AML-193 (cell line): ENCODE measurements at places on chromosomes 5 and 9.

- DNase-seq: no peak
Measured at GRCh38 chr5:72702881-72703434, 113.5 kb upstream of the TNPO1 start.

GRCh38 chr9:122126331-122127261, 33.0 kb downstream of the NDUFA8 start:
- DNase-seq: no peak

GRCh38 chr5:2169850-2170760, 287.4 kb upstream of the IRX4 start:
- no peak for DNase-seq

GRCh38 chr5:138601444-138601843, 26.2 kb upstream of the HSPA9 start:
- DNase-seq: peak; percentile 18

GRCh38 chr9:90307167-90307833, 335.3 kb downstream of the DIRAS2 start:
- DNase-seq: no peak

GRCh38 chr5:74490814-74491213, 149.7 kb downstream of the ENC1 start:
- no peak for DNase-seq

DNA sequence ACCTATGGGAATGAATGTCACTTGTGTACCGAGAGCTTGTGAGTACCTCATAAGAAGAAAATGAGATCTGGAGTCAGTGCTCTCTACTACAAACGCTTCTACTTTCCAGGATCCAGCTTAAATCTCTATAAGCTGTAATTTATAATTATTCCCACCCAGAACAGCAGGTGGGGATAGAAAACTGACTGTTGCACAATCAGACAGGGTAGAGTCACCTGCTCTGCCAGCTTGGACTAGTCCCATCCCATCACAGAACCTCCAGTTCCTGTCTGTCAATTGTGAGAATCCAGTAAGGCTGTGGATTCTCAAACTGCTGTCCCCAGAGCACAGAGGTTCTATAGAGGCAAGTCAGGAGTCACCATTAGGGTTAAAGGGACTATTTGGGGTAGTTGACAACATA, 2.0 kb downstream of the SPINK7 start:
- DNase-seq: no peak

DNA sequence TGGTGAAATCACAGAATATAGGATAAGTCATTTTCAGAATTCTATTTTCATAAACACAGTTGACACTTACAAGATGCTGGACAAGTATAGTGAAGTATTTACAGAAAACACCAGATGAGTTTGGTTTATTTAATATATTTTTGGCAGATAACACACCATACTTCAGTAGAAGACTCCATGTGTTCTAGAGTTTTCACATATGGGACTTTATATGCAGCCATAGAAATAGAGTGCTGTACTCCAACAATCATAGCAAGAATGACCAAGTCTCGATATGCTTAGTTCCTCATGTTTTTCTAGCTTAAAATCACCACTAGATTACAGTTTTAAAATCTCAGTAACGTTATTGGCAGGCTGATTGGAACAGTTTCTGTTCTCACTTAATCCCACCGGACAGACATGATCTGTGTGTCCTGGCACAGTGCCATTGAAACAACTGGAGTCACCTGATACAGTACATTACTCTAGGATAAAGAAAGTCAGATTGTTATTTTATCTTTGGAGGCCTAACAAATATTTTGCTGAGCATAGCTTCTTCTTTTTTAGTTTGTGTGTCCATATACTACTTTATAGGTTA, 45.8 kb upstream of the ERBIN start:
- DNase-seq: no peak

DNA sequence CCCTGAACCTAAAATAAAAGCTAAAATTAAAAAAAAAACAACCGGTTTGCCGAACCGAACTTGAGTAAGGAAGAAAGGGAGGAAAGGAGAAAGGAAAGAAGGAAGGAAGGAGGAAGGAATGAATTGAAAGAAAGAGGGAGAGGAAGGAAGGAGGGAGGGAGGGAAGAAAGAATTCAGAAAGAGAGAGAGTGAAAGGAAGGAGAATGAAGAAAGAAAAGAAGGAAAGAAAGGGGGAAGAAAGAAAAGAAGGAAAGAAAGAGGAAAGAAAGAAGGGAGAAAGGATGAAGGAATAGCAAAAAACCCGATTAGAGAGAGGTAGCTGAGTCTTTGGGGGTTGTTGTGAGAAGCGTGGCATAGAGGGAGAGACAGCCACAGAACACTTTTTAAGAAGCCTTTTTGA, 121.4 kb downstream of the FGF18 start:
- DNase-seq: no peak

DNA sequence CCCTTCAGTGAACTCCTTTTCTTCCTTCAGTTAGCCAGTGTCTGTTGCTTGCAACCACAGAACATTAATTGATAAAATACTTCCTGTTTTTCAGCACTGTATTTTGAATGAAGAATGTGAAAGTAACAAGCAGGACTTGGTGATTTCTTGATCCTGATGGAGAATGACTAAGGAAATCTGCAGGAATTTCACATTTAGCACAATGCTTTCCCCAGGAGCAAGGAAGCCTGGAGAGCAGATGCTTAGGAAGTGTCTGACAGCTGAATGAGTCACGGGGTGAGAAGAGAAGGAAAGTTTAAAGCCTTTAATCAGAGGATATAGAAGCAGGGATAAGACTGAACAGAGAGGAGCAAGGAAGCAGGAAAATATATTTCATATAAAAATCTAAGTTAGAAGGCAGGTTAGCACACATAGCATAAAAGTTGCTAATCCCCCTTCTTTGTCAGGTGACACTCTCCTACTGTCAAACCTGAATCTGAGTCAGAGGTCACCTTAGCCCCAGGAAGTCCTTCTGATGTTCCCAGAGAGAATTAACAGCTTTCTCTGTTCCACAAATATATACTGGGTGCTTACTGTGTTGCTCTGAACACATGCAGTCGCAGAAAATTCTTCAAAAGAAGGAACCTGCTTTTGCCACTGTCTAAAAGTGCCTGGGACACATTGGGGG, 59.7 kb downstream of the GNA14 start:
- peak; percentile 34 for DNase-seq

DNA sequence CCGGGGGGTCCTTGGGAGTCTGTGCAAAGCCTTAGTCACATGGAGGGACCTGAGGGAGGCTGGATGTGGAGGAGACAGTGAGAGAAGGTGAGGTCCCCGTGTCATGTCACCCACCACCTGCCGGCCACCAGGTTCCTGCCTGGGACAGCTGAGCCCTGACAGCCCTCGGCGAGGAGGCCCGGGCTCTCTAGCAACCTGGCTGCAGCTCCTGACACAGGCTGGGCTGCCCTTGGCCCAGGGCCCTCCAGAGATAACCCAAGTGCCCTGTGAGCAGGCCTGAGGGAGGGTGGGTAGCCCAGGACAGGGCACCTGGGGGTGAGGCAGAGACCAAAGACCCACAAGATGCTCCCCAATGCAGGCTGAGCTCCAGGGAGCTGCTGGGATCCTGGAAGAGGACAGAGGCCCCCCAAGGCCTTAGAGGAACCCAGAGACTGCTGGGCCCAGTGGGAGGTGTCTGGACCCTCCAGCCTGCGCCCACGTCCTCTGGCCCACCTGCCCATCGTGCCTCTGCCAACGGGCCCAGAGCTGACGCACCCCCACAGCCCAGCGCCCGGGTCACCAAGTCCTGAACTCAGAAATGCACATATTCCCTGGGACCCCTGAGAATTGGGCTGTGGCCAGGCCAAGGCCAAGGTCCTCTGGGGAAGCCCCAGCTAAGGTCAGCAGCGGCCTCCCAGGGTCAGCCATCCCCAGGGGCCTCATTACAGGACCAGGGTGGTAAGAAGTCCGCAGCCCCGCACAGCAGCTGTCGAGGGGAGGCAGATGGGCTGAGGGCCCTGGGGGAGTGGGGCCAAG, 8.8 kb upstream of the PTGDS start:
- DNase-seq: no peak

GRCh38 chr5:167177736-167178135, 1113.7 kb upstream of the WWC1 start:
- no peak for DNase-seq

GRCh38 chr5:149776361-149777305, 46.5 kb downstream of the PPARGC1B start:
- no peak for DNase-seq

- DNase-seq: peak; percentile 85
Measured at GRCh38 chr9:78035383-78035993, 3.9 kb upstream of the GNAQ start.

DNA sequence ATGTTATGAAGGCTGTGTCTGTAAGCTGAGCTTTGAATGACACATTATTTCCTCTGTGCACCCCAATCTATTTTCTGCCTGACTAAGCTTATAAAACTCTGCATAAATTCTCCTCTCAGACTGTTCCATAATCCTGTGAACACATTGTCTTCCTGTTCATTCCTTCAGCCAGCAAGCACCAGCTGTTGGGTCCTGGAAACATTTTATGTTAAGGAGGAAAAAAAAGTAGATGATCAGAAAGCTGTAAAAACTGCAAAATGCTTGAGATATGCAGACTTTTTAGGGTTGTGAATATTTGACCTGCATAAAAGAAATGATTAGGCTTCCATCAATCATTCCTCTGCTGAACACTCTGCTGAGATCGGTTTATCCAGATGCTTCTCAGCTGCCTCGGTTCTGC, 1246.0 kb upstream of the DMAC1 start:
- DNase-seq: no peak

GRCh38 chr5:139668064-139668880, 20.1 kb downstream of the CXXC5 start:
- DNase-seq: no peak

DNA sequence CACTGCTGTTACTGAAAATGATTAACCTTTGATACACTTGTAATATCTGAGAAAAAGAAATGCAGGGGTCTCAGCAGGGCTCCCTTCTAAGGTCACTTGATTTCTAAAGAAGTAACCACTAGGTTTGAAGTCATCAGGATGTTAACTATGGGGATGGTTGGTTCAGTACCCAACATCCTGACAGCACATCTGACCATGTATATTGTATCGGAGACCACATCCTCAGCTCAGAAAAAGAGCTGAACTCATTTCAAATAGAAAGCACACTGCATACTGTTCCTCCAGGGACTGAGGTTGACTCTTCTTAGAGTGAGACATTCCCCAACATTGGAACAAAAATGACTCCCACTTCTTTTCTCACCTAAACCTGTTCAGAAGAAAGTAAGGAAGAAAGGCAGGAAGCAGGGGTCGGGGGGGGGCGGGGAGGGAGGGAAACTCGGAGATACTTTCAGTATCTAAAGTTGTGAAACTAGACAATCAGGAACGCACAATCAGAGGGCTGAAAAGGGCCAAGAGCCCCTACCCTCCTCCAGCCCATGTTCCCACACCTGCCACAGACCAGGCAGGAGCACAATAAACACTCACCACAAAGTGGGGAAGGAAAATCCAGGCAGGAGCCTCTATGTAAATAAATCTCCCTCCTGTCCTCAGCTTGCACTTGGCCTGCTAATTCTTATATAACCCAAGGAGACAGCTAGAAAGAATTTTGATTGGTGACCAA, 730 bp upstream of the GZMA start:
- no peak for DNase-seq

- no peak for DNase-seq
Measured at GRCh38 chr9:121989010-121989409, 104.1 kb downstream of the TTLL11 start.

GRCh38 chr5:77397686-77398292, 94.3 kb downstream of the WDR41 start:
- no peak for DNase-seq

DNA sequence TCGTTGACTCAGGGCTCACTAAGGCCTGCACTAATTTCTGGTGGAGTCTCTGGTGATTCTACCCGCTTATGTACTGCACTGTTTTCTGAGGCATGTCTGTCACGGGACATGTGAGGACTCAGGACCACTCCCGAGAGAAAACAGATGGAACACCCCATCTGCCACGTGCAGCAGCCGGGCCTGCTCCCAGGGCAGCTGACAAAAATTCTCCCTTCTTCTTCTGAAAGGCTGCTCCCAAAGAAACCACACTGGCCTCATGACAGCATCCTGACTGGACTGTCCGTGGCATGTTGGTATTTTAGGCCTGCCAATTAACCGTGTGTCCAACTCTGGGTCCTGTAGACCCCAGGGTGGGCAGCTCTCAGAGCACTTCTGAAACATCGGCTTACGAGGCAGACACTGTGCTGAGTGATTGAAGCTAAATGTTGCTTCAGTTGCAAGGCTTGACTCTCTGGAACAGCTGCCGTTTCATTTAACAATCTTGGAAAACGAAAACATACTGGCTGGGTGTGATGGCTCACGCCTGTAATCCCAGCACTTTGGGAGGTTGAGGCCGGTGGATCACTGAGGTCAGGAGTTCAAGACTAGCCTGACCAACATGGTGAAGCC, 39.0 kb downstream of the FAM240B start:
- no peak for DNase-seq

- no peak for DNase-seq
Measured at GRCh38 chr9:18703151-18703900, 229.4 kb downstream of the ADAMTSL1 start.

GRCh38 chr5:5793242-5794117, 371.0 kb downstream of the ICE1 start:
- DNase-seq: no peak

DNA sequence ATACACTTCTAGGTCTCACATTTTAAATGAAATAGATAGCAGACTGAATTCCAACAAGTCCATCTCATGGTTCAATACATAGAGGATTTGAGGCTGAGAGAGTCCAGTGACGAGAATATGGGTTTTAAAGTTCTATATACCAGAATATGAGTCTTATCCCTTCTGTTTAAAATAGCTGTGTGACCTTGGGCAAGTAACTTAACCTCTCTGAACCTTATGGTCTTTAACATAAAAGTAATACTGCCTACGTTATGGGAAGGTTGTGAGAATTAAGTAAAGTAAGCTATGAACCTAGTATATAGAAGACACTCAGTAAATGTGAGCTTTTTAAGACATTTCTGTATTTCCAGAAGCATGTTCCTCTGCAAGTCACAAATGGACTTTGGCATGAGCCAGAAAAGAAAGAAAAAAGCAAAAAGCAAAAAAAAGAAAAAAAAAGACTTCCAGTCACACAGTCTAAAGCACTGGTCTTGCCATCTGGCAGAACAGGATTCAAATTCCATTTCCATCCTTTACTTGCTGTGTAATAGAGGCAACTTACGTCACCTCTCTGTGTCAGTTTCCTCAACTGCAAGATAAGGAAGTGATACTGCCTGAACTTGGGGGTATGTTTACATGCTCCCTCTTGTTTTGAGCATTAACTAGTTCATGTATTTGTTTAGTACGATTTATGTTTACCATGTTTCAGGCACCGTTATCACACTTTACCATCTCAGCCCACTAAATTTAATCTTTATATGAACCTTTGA, 248.2 kb downstream of the TRIM32 start:
- no peak for DNase-seq

DNA sequence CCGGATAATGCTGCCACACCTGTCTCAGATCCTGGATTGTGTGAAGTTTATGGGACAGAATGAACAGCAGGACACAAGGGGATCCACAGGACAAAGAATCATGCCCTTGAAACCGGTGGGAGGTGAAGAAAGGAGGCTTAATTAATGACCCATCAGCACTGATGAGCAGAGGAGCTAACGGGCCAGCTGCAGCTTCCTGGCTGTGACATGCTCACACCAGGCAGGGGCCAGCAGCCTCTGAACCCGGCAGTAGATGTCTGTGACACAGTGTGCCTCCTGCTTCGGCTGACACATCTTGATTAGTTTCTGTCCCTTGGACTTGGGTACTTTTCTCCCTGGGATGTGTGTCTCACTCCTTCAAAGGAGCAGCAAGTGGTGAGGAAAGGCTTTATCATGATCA, 328.8 kb upstream of the BRINP1 start:
- DNase-seq: no peak
